Endodermal cell (in vitro differentiated cells): ENCODE measurements at places on chromosomes 2 and 18. TPM values are rescaled to one million over a fixed set of nuclear protein-coding genes. Genes with fewer than 3 reads are reported as not detected.

The NT5C1B gene
- total RNA-seq: not detected in 3 replicates

The FAM161A gene
- 13.4 to 18.4 TPM (median 15.1 TPM) in 3 replicates for total RNA-seq

The MAP4K3 gene
- 37.5 and 39.1 TPM in 2 replicates for total RNA-seq

The MRO gene
- total RNA-seq: 0.20 and 0.35 TPM in 2 replicates

The TLX2 gene
- 0.27 to 0.53 TPM in 2 of 3 replicates, not detected in the other for total RNA-seq

The TBR1 gene
- 2.4 TPM in 2 replicates for total RNA-seq

The CNDP1 gene
- 0.21 to 0.42 TPM in 2 of 3 replicates, not detected in the other for total RNA-seq

- no peaks in the 10 kb centered on the region for H3K27me3 ChIP-seq
- no peak overlapping the region for H3K27ac ChIP-seq
- H3K4me1 ChIP-seq: no peaks in the 10 kb centered on the region
- H3K4me3 ChIP-seq: no peak overlapping the region
These were observed 33.0 kb downstream of the COMMD1 start for GRCh38 chr2:61938511-61938910.

- H3K27me3 ChIP-seq: no peaks in the 10 kb centered on the region
- DNase-seq: peak; percentile 90
- H3K36me3 ChIP-seq: peaks cover 16% of the 10 kb centered on the region
- peak overlapping the region; percentile 94 for H3K4me3 ChIP-seq
- no peaks in the 10 kb centered on the region for H3K4me1 ChIP-seq
These were observed 1.7 kb upstream of the CTDSP1 start for GRCh38 chr2:218397820-218398436.

DNA sequence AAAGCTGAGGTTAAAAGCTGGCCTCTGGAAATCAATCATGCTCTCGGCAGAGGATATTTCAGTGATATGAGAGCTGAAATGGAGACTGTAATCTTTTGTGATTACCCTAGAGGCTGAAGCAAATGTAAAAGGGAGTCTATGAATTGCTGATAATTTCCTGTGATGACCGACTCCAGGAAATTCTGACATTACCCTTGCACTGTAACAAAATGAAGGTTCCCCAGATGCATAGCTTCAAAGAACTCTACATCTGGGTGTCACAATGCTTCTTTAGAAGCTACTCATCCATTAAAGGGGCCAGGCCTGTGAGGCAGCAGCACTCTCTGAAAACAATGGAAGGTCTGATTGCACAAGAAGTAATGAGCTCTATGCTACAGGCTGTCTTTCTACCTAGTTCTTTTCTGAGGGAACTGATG is 268.2 kb upstream of the SESTD1 start:
- H3K27ac ChIP-seq: no peak overlapping the region
- H3K27me3 ChIP-seq: no peaks in the 10 kb centered on the region
- DNase-seq: no peak
- H3K36me3 ChIP-seq: no peaks in the 10 kb centered on the region
- no peak overlapping the region for H3K4me3 ChIP-seq
- H3K4me1 ChIP-seq: no peaks in the 10 kb centered on the region

GRCh38 chr2:128027801-128028667 is at the start of gene SAP130:
Gene SAP130 (minus strand): TSS chr2:128028059. CDS start chr2:128026292, 1,767 bp downstream.
- peaks cover 18% of the 10 kb centered on the region for H3K36me3 ChIP-seq
- no peaks in the 10 kb centered on the region for H3K4me1 ChIP-seq
- H3K27ac ChIP-seq: peak within 1 kb of the TSS; percentile 89
- peaks cover 28% of the 10 kb centered on the region for H3K27me3 ChIP-seq

DNA sequence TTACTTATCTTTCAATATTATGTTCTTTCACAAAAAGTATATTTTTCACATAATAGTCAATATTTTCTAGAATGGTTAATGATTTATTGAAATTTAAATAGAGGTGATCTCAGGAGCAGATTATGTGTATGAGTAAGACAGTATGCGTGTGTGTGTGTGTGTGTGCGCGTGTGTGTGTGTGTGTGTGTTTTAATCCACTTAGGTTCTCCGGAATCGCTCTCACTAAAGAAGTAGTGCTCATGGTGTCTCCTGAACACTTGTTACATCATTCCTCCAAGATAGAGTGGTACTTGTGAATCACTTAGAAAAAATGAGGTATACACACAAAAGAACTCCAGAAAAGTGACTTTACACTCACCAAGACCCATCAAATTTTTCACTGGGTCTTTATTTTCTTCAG is 91.0 kb upstream of the KCNH7 start:
- DNase-seq: no peak
- no peaks in the 10 kb centered on the region for H3K27me3 ChIP-seq
- H3K4me3 ChIP-seq: no peak overlapping the region

GRCh38 chr2:214837466-214837865 is 28.0 kb upstream of the BARD1 start:
- no peaks in the 10 kb centered on the region for H3K27me3 ChIP-seq
- no peaks in the 10 kb centered on the region for H3K36me3 ChIP-seq
- H3K4me1 ChIP-seq: no peaks in the 10 kb centered on the region
- DNase-seq: no peak

GRCh38 chr2:23601301-23601965 is 216.5 kb downstream of the KLHL29 start:
- no peak overlapping the region for H3K4me3 ChIP-seq
- no peaks in the 10 kb centered on the region for H3K4me1 ChIP-seq
- H3K27ac ChIP-seq: no peak overlapping the region
- H3K27me3 ChIP-seq: no peaks in the 10 kb centered on the region
- H3K36me3 ChIP-seq: no peaks in the 10 kb centered on the region
- no peak for DNase-seq

- H3K36me3 ChIP-seq: no peaks in the 10 kb centered on the region
- H3K27ac ChIP-seq: no peak overlapping the region
- H3K27me3 ChIP-seq: no peaks in the 10 kb centered on the region
- peak; percentile 73 for DNase-seq
- H3K4me1 ChIP-seq: no peaks in the 10 kb centered on the region
These were observed 151.7 kb upstream of the ZNF521 start for GRCh38 chr18:25503567-25504081.

DNA sequence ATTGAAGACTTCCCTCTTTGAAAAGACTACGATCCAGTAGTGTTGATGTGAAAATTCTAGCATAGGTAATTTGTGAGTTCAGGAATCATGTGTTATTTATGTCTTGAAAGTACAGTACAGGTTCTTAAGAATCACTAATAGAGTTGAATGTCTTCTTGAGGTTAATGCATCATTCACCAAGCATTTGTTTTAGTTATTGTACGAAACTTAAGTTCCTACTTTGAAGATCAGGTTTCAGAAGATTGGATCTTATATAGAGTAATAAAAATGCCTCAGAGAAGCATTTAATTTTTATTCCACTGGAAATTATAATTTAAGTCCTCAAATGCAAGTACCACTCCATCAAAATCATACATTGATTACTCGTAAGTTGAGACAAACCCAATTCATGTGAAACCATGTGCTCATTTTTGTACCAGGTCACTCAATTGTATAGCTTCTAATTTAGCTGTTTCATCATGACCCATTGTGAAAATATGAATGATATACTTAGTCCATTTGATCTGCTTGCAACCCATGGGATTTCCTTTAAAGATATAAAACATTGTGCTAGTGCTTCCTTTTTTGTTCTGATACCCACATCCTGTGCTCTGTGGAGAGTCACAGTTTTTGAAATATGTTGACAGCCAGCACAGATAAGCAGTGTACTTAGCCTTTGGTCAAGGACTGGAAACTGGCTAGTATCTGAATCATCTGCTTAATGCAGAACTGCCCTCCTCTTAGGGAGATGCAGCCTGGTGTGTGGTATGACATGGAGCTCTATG is 22.5 kb upstream of the RAB27B start:
- H3K27ac ChIP-seq: no peak overlapping the region
- H3K36me3 ChIP-seq: no peaks in the 10 kb centered on the region
- no peaks in the 10 kb centered on the region for H3K27me3 ChIP-seq
- no peaks in the 10 kb centered on the region for H3K4me1 ChIP-seq

DNA sequence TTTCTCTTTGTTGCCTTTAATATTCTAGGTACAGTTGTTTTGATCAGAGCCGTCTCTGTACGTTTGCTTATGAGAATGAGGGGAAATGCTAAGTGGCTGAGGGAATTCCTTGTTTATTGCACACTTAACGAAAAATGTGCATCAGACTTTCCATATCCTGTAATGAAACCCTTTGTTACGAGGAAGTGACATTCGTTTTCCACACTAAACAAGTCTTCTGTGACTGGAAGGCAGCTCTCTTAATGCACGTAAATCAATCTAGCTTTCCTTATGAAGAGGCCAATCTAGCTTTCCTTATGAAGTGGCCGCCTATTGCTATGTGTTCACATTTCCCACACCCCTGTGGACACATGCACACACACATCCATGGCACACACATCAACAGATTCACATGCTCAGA is 186.2 kb downstream of the SNTG2 start:
- H3K27ac ChIP-seq: no peak overlapping the region
- H3K4me3 ChIP-seq: no peak overlapping the region
- no peaks in the 10 kb centered on the region for H3K36me3 ChIP-seq
- no peak for DNase-seq
- H3K27me3 ChIP-seq: no peaks in the 10 kb centered on the region

GRCh38 chr2:132419941-132420340 is 3.3 kb downstream of the GPR39 start:
- no peaks in the 10 kb centered on the region for H3K27me3 ChIP-seq
- DNase-seq: peak; percentile 12
- peaks cover 11% of the 10 kb centered on the region for H3K36me3 ChIP-seq

DNA sequence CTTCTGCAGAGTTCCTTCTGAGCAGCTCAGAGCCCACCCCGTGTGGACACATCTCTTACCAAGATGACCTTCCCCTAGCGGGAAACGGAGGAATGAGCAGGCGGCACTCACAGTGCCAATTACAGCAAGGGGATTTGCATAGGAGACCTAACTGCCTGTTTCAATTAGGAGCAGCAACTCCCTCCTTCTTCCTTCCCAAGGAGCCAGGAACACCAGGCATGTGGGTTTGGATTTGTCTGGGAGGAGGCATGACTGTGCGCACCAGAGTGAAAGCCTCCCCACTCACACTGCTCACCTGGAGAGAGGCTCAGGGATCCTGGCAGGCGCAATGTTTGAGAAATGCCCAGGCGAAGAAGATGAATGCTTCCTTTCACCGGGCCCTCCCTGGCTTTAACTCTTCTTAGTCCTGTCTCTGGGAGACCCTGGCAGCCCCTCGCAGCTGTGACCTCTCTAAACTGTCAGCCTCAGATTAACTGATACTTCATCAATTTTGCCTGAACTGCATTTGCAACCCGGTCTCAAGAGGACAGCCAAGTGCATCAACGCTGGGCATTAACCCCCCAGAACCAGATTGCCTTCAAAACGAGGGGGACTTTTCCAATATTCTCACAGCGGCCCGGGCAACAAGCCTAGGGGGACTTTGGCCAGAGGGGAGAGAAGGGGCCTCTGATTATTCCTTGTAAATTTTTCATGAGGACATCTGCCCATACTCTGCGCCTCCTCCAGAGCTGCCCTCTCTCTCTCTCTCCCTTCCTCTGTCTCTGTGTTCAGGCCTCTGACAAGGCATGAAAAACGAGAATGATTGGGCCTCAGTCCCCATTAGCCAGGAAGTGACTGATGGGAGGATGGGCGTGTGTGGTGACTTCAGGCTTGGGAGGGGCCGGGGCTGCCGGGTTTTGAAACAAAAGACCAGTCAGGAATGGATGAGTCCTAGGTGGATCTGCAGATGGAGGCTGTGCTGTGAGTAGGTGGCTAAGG is 93.8 kb downstream of the CMPK2 start:
- no peaks in the 10 kb centered on the region for H3K27me3 ChIP-seq
- H3K27ac ChIP-seq: peak overlapping the region; percentile 90
- DNase-seq: peak; percentile 75
- no peak overlapping the region for H3K4me3 ChIP-seq
- H3K36me3 ChIP-seq: no peaks in the 10 kb centered on the region

DNA sequence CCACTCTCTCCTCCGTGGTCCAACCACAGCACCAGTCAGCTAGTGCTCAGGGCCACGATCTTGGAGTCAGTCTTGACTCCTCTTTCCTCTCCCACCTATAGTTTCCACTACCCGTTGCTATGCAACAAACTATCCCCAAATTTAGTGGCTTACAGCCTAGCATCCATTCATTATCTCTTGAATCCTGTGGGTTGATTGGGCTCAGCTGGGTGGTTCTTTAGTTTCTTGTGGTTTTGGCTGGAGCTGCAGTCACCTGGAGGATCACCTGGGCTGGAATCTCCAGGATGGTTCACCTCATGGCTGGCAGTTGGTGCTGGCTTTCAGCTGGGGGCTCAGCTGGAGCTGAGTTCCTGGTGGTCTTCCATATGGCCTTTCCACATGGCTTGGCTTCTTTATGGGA is 149.9 kb downstream of the ASB1 start:
- no peaks in the 10 kb centered on the region for H3K4me1 ChIP-seq
- no peak overlapping the region for H3K27ac ChIP-seq
- no peak overlapping the region for H3K4me3 ChIP-seq
- no peak for DNase-seq
- H3K36me3 ChIP-seq: no peaks in the 10 kb centered on the region

DNA sequence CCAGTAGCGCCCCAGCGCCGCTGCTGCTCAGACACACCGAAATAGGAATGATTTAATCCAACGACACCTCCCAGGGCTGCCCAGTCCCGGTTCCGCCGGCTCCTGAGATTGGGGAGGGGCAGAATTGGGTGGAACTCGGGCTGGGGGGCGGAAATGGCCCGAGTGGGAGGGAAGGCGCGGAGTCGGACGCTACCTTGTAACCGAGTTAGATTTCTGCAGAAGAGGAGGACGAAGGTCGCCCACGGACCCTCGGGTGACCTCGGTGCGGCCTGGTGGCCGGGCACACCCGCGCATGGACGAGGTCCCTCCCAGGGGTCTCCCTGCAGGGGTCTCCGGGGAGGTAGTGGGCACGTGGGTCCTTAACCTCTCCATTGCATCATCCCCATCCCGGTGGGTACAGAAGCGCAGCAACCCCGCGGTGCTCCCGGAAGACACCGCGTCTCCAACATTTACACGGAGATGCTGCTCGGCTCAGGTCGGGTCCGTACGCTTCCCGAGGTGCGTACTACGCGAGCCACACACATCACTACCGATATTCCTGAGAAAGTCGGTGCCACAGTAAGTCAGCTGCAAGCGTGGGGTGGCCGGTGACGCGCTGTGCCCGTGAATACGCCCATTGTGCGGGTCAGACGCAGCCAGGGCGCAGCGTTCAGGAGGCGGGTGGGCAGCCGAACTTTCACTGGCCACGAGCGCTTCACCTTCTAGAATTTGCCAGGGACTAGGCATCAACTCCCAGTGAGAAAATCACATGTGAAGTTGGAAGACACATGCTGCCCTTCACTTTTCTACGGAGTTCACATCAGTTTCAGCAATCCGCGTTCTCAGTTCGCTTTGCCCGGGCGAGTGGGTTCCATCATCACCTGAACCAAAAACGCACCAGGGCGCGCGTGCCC is 3.0 kb downstream of the ZNF516 start:
- H3K27me3 ChIP-seq: peaks cover 6% of the 10 kb centered on the region
- H3K4me3 ChIP-seq: peak overlapping the region; percentile 94
- no peaks in the 10 kb centered on the region for H3K36me3 ChIP-seq
- H3K4me1 ChIP-seq: no peaks in the 10 kb centered on the region

- H3K27ac ChIP-seq: no peak overlapping the region
- DNase-seq: peak; percentile 59
- H3K27me3 ChIP-seq: peaks cover 81% of the 10 kb centered on the region
These were observed 474 bp upstream of the CERKL start for GRCh38 chr2:181657379-181657778.
